Fibroblast of the aortic adventitia (primary cell): ENCODE measurements at places on chromosomes 6 and 20. TPM values are rescaled to one million over a fixed set of nuclear protein-coding genes. Genes with fewer than 3 reads are reported as not detected.

DNA sequence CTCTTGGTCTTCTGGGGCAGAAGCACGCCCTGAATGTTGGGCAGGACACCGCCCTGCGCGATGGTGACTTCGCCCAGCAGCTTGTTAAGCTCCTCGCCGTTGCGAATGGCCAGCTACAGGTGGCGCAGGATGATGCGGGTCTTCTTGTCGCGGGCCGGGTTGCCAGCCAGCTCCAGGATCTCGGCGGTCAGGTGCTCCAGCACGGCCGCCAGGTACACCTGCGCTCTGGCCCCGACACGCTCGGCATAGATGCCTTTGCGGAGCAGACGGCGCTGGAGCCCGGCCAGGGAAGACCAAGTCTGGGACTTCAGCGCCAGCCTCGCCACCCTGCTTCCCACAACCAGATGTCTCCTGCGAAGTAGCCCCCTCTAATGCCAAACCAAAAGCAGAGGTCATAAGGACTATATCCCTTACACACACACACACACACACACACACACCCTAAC, 8.0 kb upstream of the SLC17A3 start:
- no peak for DNase-seq

DNA sequence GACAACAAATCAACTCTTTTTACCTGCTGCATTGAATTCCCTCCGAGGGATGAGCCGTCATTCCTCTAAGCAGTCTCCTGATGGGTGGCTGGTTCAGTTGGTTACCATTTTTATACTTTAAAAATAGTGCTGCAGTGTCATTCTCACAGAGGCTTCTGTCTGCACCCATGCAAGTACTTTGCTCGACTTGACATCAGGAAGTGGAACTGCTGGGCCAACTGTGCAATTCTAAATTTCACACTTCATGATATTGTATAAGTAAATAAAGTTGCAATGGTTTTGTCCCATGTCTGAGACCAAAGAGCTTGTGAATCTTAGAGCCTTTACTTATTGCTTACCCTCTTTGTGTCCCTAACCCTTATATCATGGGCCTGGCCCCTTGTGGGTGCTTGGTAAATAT, 2.5 kb downstream of the BTN3A1 start:
- no peak for DNase-seq

DNA sequence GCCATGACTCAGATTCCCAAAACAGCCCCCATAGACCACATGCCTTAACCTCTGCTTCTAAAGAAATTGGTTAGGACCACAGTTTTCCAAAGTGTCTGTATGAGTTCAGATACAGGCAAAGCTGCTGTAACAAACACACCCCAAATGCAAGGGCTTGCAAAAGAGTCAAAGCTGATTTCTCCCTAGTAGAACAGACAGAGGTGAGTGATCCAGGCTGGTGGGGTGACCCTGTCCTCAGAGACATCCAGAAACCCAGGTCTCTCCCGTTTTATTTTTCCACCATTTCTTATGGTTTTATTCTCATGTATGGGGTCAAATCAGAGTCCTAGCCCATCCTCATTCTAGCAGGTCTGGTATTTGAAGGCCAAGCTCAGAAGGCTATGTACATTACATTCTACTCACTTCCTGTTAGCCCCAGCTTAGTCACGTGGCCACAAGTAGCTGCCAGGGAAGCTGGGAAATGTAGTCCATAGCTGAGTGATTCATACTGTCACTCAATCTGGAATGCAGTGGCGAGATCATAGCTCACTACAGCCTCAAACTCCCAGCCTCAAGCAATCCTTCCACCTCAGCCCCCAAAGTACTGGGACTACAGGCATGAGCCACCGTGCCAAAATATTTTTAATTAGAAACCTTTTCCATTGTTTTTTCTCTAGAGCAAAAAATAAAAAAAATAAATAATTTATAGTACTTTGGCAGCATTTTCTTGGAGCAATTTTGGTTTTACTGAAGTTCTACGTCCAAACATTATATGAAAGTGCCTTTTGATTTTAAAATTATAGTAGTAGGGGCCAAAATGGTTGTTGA, 175.2 kb downstream of the ZMYND8 start:
- DNase-seq: peak; percentile 66

DNA sequence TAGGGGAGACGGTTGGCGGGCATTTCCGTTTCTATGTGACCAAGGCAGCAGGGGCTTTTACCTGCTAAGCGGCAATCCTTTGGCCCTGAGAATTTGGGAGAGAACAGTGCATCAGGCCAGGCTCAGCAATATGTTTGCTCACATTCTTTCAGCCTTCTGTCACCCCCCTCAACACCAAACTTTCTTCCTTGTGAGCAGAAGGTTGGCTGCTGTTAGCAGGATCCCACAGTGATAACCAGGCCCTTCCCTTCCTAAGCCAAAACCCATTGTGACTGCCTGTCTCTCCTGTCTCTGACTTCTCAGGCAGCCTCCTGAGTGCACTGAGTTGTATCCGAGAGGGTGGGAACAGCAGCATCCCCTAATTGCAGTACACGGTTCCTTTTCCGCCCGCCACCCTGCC, 43.7 kb downstream of the STK35 start:
- DNase-seq: peak; percentile 40

- no peak for DNase-seq
These were observed 22.8 kb upstream of the PCMTD2 start for GRCh38 chr20:64232794-64233193.

The SPAG4 gene
- total RNA-seq: 2.2 and 4.7 TPM in 2 replicates

The ZSCAN23 gene
- total RNA-seq: 6.7 and 12.0 TPM in 2 replicates

The MEP1A gene
- not detected in 2 replicates for total RNA-seq

The MUCL3 gene
- total RNA-seq: under 0.01 TPM in 1 of 2 replicates, not detected in the other

The SNX14 gene
- total RNA-seq: 99.1 and 188 TPM in 2 replicates

The HMGCLL1 gene
- not detected in 2 replicates for total RNA-seq

The RSPH4A gene
- 0.54 and 0.82 TPM in 2 replicates for total RNA-seq
